ENCODE measurements at places on chromosomes 11 and 22.

- no peak for DNase-seq
Observed at GRCh38 chr11:73466643-73467042, 90.4 kb downstream of the RELT start.

DNA sequence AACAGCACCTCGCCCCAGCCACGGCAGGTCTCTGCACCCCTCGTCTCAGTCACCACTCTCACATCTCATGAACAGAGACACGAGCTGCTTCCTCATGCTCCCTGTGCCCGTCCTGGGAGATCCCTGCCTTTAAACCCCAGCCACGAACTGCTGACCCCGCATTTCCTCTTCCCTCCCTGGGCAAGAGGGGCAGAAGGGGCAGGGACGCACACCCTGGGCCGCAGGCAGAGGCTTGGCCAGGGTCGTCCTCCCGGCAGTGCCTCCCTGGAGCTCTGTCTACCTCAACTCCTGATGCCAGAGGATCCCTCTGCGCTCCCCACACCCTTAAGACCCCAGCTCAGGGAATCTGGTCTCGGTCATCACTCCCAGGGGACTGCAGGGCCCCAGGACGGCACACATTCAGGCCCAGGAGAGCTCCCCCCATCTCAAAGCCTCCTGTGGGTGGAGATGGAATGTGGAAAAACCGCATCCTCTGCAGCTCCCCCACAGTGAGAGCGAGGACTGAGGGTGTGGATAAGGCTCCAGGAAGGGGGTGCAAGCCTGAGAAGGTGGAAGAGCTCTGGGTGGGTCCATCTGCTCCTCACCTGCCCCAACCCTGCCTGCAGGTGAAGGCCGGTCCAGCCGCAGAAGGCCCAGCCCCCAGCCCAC, 1.2 kb downstream of the BID start:
- peak; percentile 47 for DNase-seq

DNA sequence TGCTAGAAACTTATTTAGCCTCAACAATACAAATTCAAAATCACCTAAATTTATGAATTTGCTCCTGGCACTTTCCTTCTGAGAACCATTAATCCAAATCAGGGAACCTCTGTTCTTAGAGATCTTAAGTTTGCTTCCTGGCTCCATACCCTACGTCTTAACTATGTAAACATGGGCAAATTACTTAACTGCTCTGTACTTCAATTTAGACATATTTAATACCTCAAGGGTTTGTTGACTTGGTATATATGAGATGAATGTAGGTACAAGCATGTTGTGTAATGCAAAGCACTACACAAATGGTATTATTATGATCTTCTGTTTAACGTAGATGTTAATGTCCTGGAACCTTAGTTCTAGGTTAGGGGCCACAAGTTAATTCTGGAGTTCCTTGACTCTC, 22.6 kb upstream of the ARHGAP20 start:
- DNase-seq: no peak

DNA sequence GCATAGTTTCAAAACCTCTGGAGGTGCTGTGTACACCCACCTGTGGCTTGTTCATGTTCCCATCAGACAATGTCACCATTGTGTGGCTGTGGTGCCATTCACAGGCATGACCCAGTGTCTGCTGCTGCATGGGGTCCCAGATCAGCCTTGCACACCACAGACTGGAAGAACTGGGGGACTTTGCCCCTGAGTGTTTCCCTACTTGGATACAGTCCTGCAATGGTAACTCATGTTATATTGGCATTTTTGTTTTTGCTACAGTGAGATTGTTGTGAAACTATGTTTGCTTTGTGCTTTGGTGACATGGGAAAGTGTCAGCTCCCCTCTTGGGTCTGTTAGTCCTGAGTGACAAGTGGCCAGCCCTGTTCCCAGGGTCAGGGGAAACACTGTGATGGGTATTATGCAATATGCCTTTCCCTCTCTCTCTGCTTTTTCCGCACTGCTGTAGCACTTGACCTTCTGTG, 108.8 kb downstream of the NAV2 start:
- DNase-seq: peak; percentile 78
